M059J (cell line): ENCODE measurements at places on chromosomes 12 and 14. TPM values are rescaled to one million over a fixed set of nuclear protein-coding genes. Genes with fewer than 3 reads are reported as not detected.

GRCh38 chr14:63682727-63683593 lies 41.3 kb upstream of the WDR89 start:
- no peak for DNase-seq

- DNase-seq, result peak; percentile 88
Measured at GRCh38 chr14:68795597-68796417, 2.9 kb upstream of the ZFP36L1 start.

GRCh38 chr12:89882792-89883191 lies 174.2 kb upstream of the ATP2B1 start:
- DNase-seq, result no peak

The STXBP6 gene
- 0.42 TPM in 1 of 2 replicates, not detected in the other for total RNA-seq

- DNase-seq, result peak; percentile 37
Measured at GRCh38 chr12:81128930-81129554, 51.2 kb downstream of the ACSS3 start.

DNA sequence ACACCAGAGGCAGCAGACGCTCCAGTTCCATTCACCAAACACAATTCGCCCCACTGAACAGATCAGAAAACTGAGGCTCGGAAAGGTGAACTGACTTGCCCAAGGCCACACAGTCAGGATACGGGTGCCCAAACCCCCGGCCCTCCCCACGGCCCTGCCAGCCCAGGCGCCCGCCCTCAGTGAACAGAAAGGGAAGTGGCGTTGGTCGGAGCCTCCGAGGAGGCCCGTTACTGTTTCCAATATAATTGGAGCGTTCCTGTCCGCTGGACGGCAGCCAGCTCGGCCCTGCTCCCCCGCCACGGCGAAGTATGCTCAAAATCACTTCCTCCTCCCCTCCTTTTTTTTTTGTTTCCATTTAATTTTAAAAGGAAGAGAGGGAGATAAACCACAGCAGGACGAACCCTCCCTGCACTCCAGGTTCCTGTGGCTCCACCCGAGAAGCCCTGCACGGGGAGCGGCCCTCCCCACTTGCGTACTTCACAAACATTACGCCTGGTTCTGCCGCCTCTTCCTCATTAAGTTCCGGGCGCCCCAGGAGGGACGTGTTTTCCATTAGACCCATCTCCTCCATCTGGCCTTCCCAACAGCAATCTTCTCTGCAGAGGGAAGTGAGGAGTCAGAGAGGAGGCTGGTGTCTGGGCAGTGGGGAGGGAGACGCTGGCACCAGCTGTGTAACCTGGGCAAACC lies 61.1 kb downstream of the NCOR2 start:
- DNase-seq, result no peak

- no peak for DNase-seq
Measured at GRCh38 chr14:77541905-77542304, 43.3 kb upstream of the ISM2 start.

The LMO3 gene
- total RNA-seq, result not detected in 2 replicates

GRCh38 chr12:6828781-6829535 lies 751 bp downstream of the P3H3 start:
- DNase-seq, result no peak

The MIP gene
- total RNA-seq, result 0.15 TPM in 1 of 2 replicates, not detected in the other

- DNase-seq, result no peak
Measured at GRCh38 chr14:44361083-44361482, 146.0 kb downstream of the FSCB start.

The MON2 gene
- 15.5 and 18.8 TPM in 2 replicates for total RNA-seq
